Cortex of kidney (tissue), 1 donor: ENCODE measurements at places on chromosomes 11 and 22.

- no peak for DNase-seq
These were observed 12.7 kb downstream of the DUSP8 start for GRCh38 chr11:1559111-1559951.

DNA sequence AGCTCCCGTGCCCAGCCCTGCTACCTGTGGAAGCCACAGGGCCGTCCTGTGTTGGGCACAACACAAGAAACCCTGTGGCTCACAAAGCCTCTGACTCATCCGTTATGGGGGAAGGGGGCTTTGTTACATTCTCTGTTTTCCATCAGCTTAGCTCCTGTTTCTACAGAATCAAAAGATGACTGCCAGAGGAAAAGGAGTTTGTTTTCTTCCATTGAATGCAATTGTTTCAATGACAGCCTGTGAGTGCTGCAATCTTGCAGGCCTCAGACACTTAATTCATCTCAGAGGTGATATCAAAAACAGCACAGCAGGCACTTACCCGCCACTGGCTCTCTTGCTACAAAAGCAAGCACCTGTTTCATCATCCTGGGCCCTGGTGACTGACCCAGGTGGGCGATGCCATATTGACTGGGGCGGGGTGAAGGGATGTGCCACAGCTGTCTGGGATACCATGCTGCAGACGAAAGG, 194.3 kb downstream of the OPCML start:
- no peak for DNase-seq

GRCh38 chr11:72112978-72113808, 698 bp upstream of the ANAPC15 start:
- DNase-seq = no peak

- no peak for DNase-seq
These were observed 18.5 kb downstream of the ALKBH3 start for GRCh38 chr11:43899094-43899493.

- no peak for DNase-seq
These were observed 16.8 kb upstream of the ACCSL start for GRCh38 chr11:44030996-44031395.

DNA sequence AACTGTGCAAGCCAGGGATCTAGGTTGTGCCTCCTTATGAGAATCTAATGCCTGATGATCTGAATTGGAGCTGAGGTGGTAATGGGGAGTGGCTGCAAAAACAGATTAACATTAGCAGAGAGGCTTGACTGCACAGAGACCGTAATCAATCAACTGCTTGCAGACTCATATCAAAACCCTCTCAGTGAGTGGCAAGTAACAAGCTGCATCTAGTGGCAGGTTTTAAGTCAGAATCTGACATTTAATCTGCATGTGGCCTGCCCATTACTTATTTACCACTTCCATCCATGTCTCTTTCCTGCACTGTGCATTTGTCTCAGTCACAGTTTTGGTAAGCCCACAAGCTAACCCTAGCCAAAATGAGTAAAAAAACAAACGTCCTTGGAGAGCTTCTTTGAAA, 11.2 kb downstream of the C11orf58 start:
- no peak for DNase-seq

DNA sequence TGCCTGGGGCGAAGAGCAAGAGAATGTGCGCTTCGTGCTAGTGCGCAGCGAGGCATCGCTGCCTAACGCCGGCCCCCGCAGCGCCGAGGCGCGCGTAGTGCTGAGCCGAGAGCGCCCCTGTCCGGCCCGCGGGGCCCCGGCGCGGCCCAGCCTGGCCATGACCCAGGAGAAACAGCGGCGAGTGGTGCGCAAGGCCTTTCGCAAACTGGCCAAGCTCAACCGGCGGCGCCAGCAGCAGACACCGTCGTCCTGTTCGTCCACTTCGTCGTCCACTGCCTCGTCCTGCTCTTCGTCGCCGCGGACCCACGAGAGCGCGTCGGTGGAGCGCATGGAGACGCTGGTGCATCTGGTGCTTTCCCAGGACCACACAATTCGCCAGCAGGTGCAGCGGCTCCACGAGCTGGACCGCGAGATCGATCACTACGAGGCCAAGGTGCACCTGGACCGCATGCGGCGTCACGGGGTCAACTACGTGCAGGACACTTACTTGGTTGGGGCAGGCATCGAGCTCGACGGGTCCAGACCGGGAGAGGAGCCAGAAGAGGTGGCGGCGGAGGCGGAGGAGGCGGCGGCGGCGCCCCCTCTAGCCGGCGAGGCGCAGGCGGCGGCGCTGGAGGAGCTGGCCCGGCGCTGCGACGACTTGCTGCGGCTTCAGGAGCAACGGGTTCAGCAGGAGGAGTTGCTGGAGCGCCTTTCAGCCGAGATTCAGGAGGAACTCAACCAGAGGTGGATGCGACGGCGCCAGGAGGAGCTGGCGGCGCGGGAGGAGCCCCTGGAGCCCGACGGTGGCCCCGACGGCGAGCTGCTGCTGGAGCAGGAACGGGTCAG, 1.0 kb downstream of the RASSF10 start:
- DNase-seq = no peak

- DNase-seq = no peak
These were observed 1.4 kb upstream of the TP53I11 start for GRCh38 chr11:44952082-44952481.

DNA sequence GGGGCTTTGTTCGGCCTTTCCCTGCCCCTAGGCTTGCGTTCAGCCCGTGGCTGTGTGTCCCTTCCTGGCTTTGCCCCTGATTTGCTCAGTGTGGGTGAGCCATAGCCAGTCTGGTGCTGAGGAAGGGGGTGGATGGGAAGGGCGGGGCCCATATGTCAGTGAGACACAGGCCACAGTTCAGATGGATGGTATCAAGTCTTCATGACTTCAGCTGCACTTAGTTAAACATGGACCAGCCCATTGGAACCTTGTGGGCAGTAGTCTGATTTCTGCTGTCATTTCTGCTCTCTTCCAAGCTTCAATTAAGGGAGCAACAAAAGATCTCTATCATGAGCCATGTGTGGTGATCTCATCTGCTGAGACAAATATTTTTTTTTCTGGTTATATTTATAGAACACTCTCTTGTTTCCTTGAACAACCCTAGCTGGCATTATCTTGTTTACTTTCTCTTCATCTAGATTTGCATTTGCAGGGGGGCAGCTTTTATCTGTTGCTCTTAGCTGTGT, 21.6 kb upstream of the PEX26 start:
- no peak for DNase-seq

GRCh38 chr22:48181263-48181955, 1419.0 kb downstream of the TBC1D22A start:
- no peak for DNase-seq

- DNase-seq = no peak
These were observed 166.8 kb downstream of the TEAD1 start for GRCh38 chr11:12840871-12841660.

DNA sequence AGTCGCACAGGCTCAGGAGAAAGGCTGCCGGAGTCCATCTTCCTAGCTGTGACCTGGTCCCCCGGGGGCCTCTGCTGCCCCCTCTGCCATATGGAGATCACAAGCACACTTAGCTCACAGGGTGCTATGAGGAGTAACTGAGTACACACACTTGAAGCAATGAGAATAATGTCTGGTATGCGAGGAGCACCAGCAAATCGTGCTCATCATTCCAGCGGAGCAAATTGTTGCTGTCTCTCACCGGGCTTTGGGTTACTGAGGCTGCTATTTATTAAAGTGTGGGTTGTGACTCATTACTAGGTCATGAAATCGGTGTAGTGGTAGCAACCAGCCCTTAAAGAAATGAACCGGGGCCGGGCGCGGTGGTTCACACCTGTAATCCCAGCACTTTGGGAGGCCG, 48.1 kb upstream of the EIF3D start:
- DNase-seq = no peak

- DNase-seq = no peak
These were observed 6.4 kb downstream of the MOB2 start for GRCh38 chr11:1480191-1480554.

DNA sequence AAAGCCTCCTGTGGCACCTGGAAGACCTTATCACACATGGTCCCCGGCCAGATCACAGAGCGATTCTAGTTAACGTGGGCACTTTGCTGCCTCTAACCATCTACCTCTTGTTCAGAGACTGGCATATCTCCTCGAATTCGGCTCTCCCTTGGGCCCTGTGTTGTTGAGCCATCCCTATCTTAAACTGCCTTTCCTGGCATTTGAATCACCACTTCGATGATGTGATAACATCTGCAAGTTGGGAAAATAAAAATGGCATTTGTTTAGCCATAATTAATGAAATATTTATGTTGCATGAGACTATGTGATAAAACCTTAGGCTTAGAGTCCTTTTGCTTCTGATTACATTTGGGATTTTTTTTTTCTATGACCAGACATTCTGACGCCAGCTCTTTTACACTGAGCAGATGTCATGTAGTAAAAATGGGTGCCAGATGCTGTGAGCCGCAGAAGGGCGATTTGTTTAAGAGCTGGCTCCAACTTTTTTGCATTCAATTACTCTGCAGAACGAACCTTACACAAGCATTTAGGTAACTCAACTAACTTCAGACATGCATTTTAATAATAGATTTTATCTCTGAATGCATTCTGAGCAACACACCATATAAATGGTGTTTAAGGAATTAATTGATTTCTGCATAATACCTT, 58.5 kb upstream of the PARVA start:
- no peak for DNase-seq

GRCh38 chr22:38422611-38423511, 32.1 kb downstream of the KCNJ4 start:
- DNase-seq = no peak

DNA sequence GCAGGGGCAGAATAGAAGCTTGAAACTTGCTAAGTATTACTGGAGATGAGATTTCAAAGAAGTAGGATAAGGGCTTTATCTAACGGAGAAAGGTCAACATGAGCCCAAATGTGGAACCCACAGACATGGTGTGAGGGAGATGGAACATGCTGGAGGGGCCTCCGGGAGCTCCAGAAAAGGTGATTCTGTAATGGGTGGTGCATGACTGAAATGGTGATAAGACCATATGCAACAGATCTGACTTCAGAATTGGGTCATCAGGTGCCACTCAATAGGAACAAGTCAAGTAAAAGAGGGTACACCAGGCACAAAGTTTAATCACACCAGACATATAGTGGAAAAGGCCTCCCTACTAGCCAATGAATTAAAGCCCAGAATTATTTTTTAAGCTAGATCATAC, 7.9 kb upstream of the CEP295 start:
- DNase-seq = no peak

DNA sequence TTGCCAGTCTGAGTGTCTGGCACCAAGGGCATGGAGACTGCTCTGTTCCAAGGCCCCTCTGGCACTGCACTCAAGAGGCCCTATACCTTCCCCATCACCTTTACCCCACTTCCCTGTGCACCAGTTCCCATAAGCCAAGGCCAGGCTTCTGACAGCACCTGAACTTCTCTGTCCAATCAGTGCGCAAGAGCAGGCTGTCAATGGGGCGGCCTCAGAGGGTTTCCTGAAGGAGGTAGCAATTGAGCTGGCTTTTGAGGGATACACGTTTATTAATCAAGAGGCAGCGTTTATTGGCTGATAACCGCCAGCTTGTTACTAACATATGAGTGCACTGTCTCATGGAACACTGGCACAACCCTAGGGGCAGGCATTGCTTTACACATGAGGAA, 2.1 kb downstream of the SH3BP1 start:
- no peak for DNase-seq

DNA sequence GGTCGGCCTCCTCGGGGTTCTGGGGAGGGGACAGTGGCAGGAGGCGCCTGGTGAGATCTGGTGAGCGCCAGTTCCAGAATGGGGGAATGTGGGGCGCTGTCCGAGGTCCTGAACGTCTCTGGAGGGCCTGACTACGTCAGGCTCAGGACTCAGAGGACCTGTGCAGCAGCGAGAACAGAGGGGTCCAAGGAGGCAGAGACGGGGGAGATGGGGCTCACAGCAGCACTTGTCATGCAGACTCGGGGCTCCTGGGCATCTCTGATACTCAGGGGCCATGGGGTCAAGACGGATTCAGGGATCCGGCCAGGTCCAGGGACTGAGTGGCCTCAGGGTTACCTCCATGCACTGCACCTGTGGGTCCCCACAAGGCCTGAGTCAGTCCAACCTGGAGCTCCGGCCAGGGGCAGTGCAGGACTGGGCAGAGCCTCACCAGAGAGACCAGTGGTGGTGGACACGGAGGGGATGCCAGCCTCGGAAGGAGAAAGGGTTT, 92.2 kb downstream of the BRD1 start:
- no peak for DNase-seq

DNA sequence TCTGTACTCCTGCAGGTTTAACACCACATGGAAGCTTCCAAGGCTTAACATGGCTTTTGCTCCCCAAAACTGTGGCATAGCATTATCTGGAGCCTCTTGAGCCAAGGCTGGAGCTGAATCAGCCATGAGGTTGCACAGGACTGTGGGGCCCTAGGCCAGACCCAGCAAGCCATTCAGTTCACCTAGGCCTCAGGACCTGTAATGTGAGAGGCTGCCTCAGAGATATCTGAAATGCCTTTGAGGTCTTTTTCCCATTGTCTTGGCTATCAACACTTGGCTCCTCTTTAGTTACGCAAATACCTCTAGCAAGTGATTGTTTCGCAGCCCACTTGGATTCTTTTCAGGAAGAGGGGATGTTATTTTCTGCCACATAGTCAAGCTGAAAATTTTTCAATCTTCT, 72.0 kb downstream of the VPREB1 start:
- no peak for DNase-seq

DNA sequence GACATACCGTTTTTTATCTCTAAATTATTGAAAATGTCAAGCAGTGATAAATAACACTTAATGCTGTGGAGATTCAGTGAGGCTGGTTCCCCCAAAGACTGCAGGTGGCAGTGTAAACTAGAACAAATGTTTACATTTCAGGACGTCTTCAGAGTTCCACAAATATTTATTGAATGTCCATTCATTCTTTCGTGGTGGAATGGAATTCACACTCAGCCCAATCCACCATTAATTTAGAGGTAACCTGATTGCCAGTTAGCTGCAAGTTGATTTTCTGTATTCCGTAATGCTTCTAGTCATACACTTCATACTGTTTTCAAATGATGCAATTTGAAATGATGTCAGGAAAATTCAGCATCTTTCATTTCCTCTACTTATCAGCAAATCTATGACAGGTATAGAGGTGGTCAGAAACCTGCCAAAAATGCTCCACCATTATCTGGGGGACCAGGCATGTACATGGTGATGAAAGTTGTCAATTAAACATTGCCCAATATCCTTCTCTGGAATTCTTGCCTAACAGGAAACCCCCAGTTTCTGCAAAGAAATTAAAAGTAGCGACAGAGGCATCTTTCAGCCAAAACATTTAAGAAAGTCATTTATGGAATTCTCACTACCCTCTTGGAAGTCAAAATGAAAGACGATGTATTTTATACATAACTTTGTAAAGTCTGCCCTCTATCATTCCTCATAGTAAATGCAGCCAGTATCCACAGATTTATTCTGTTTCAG, 94.3 kb upstream of the BMAL1 start:
- no peak for DNase-seq
